ENCODE measurements at places on chromosomes 16 and 17.

GRCh38 chr17:15340966-15341365 is 431 bp downstream of the TEKT3 start:
- DNase-seq: no peak

GRCh38 chr16:29676989-29677785 is 1.8 kb upstream of the QPRT start:
- no peak for DNase-seq

GRCh38 chr17:49577963-49578362 is 2.3 kb downstream of the NXPH3 start:
- DNase-seq: no peak

GRCh38 chr16:47059991-47060390 is 83.8 kb downstream of the NETO2 start:
- no peak for DNase-seq

GRCh38 chr16:48231727-48232492 is 12.2 kb upstream of the LONP2 start:
- DNase-seq: no peak

DNA sequence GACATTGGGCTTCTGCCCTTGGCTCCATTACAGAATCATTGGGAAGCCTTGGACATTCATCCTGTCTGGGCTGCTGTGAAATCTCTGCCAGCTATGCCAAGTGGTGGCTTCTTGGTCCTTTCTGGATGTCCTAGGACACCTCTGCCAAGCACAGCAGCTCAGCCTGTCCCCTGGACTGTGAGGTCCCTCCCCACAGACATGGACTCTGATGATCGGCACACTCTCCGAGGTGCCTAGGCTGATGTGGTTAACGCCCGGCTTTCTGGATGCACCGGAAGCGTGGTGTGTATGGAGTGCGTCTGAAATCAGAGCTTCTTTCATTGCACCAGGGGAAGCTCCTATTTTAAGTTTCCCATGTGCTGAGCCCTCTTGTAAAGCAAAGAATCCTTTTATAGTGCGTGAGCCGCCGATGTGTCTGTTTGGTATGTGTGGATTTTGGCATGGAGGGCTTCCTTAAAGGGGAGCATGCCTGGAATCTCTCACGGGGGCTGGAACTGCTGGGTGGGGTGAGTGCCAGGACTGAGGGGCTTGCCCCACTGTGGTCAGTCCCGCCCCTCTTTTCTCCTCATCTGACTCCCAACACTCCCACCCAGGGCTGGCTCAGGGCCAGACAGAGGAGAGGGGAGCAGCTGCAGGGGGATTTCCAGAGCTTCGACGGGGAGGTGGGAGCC is 7.0 kb upstream of the ARHGAP23 start:
- DNase-seq: peak; percentile 63

DNA sequence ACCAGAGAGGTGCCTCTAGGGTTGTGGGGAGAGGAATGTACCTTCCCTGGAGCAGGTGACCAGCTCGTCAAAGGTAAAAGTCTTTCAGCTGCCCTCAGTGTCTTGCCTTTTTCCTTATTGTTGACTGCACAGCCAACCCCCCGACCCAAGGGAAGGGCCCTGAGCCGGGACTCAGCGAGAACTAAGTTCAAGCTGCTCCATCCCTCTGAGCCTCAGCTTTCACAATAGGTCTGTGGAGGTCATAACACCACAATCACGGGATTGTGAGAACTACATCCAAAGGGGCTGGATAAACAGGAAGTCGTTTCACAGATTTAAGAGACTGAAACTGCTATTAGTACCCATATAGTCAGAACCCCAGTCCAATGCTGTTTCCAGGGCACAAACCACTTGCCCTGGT is 2.6 kb upstream of the KRT36 start:
- DNase-seq: no peak

DNA sequence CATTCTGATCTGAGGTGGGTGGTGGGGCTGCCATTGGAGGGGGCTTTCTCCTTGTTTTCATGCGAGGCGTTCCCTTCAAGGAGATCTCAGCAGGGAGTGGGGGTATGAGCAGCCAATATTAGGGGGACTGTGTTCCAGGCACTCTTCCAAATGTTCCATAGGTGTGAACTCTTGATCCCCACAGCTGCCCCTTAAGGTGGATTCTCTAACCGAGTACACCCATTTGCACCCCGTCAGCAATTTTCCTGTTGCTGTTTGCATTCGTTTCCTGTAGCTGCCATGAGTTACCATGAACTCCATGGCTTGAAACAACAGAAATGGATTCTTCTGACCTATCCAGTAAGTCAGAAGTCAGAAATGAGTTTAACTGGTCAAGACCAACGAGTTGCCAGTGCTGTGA is 3.7 kb upstream of the PRR15L start:
- DNase-seq: no peak

DNA sequence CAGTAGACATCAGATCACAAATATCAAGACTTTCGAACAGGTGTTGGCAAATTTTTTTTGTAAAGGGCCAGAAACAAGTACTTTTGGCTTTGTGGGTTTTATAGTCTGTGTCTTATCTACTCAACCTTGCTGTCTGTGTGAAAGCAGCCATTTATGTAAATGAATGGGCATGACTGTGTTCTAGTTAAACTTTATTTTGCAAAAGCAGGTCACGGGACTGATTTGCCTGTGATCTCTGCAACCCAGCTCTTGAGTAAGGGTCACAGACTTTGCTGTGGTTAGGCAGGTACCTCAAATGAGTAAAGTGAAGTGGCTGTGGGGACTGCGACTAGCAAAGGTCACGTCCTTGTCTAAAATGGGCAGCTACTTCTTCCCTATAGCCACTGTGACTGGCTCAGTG is 136.5 kb downstream of the FTO start:
- no peak for DNase-seq

DNA sequence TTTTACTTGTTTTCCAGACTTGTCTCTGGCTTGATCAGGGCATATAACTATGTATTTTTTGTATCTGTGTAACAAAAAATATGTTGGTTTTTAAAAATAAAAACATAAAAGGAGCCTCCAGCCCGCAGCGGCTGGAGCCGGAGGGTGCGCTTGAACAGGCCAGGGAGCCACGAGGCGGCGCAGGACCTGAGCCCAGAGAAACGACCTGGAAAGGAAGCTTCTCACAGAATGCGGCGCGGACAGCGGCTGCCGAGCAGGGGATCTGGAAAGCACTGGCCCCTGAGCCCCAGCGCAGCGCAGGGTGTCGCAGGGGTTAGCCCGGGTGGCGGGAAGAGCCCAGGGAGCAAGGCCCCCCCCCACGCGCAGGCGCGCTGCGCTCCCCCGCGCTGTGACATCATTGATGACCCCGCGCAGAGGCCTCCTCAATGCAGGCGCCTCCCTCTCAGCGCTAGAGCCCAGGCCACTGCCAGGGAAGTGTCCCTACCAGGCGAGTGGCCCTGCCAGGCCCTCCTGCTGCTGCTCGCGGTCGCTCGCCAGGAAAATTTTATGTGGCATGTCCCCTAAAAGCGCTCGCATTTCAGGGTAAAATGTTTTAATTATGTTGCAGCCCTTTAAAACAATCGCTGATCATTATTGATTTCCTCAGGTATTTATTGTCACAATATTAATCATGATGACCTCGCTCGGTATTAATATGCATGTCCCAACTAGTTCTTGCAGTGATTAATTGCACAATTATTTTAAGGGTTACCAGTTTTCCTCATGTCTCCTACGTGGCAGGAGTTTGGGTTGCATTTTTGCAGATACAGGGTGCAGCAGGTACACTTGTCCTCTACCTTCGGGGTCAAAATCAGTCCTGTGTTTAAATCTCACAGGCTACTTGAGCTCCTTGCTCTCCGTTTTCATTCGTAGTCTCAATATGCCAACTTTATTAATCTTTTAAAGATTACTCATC is 134.2 kb downstream of the USP22 start:
- peak; percentile 91 for DNase-seq

DNA sequence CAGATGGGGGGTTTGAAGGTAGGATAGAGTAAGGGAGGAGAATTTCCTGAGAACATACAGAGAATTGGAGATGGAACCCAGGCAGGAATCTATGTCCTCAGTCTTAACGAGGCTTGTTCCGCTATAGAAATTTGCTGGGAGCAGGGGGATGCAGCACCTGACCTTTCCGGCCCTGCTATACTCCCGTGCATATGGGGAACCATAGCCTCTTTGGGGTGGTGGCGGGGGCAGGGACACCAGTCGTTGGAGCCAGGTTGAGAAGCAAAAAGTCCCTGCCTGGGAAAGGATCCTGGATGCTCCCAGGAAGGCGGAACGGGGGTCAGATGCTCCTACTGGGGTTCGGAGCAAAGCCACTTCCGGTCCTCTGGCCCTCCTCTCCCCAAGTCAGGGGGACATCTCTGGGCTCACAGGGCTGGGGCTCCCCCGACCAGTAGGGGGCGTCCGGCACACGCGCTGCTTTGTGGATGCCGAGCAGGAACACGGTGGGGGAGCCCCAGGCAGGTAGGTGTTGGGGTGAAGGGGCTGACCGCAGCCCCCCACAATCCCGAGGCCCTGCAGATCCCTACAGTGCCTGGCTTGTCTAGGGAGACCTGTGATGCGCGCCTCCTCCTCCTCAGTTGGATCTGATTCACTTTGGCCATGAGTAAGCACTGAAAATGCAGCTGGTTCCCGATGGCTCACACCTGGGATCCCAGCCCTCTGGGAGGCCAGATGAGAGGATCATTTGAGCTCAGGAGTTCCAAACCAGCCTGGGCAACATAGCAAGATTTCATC is 15.5 kb upstream of the TFAP4 start:
- peak; percentile 59 for DNase-seq

GRCh38 chr17:67506966-67507365 is 129.9 kb downstream of the PITPNC1 start:
- no peak for DNase-seq

DNA sequence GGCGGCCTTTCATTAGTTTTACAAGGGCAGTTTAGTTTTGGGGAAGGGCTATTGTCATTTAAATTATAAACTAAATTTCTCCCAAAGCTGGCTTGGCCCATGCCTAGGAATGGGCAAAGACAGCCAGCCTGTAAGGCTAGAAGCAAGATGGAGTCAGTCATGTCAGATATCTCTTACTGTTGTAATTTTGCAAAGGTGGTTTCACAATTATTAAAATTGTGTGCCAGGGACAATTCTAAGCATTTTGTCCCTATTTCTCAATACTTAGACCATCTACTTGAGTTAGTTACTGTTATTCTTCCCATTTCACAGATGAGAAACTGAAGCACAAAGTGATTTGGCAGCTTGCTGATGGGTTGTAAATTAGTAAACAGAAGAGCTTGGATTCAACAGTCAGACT is 467.7 kb upstream of the GOT2 start:
- no peak for DNase-seq

- no peak for DNase-seq
Measured at GRCh38 chr17:76883744-76884525, 15.7 kb downstream of the MGAT5B start.

GRCh38 chr17:49789243-49789578 is 730 bp downstream of the KAT7 start:
- DNase-seq: no peak

- DNase-seq: no peak
Measured at GRCh38 chr16:7650431-7650830, 317.8 kb downstream of the RBFOX1 start.

- DNase-seq: peak; percentile 43
Measured at GRCh38 chr17:4833941-4834680, 971 bp downstream of the MINK1 start.

- DNase-seq: no peak
Measured at GRCh38 chr17:31595666-31596381, 204.3 kb downstream of the RAB11FIP4 start.

DNA sequence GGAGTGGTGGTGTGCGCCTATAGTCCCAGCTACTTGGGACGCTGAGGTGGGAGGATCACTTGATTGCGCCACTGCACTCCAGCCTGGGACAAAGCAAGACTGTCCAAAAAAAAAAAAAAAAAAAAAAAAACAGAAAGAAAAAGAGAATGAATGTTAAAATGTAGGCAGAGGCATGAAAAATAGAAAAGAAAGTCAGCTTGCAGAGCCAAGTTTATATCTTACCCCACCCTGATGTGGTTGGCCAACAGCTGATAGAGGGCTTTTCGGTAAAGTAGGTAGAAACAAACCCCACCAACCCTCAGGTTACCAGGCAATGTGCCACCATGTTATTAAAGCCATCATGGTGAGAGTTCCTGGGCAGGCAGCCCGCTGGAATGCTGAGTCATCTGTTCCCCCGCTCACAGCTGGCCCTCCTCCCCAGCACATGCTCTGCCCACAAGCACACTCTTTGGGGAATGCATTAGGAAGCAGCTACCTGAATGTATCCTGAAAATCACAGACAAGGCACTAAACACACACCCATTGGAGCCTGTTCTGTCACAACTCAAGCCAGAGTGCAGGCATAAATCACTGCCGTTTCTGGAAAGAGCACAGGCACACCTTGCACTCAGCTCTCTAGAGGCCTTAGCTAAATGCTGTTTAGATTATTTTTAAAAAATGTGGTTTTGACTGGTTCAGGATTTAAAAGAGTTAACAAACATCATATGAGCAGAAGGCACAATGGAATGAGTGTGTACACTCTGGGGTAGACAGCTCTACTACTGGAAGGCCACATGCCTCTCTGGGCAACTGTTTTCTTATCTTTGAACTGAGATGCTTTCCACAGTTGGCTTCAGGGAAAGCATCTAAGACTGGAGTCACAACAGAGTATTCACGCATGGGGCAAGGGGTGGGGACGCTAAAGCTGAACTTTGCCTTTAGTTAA is 128.5 kb downstream of the PARN start:
- DNase-seq: peak; percentile 82

GRCh38 chr16:47724115-47724785 is 263.1 kb downstream of the PHKB start:
- no peak for DNase-seq

GRCh38 chr17:72430611-72431432 is 310.0 kb downstream of the SOX9 start:
- no peak for DNase-seq

DNA sequence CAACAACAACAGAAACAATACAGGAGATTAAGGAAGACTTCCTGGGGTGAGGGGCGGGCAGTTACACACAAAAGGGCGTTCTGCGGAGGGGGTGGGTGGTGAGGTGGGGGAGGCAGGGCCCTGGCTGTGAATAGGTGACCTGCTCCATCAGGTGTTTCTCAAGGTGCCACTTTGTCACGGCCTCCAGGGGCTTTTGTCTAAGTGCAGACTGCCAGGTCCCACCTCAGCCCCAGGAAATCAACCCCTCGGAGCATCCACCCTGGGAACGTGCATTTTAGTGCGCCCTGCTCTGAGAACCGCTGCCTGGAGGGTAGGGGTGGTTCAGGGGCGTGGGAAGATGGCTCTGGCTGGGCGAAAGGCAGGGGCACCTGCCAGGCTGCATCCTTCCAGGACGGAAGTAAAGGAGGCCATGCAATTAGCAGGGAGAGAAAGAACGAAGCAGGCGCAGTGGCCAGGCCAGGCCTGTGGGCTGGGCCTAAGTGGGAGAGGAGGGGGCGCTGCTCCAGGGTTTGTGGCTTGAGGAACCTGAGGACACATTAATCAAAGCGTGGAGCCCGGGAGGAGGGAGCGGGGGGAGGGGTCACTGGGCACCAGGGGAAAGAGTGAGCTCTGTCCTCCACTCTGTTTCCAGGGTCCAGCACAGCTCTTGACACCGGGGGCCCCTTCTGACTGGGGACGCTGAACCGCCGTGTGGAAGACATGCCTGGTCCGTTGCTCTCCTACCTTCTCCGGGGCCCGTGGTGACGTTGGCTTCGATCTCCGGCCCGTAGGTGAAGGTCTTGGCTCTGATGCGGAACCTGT is 49.4 kb upstream of the CDC42EP4 start:
- DNase-seq: no peak

Data from hindlimb muscle (tissue), 1 donor.